Naive thymus-derived CD4-positive, alpha-beta T cell (primary cell): ENCODE measurements at places on chromosomes 3 and 15. TPM values are rescaled to one million over a fixed set of nuclear protein-coding genes. Genes with fewer than 3 reads are reported as not detected.

DNA sequence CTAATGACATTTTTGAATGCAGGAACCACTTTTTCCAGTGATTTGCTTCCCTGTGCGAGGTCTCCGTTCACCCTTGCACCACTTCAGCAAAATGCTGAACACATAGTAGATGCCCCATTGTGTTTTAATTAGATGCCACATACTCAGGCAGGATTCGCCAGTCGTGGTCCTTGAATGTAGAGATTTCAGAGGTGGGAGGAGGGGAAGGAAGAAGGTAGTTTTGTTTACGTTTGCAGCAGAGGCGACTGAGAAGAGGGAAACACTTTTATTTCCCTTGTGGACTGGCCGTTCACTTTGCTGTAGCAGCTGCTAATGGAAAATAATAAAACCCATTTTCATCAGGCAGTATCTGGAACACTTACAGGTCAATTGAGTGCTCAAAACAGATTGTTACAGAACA lies 262.8 kb upstream of the TBL1XR1 start:
- DNase-seq: no peak

GPR87 gene
- total RNA-seq: not detected

PLXNB1 gene
- 2.7 TPM for total RNA-seq

SGO1 gene
- 0.68 TPM for total RNA-seq

FEZF2 gene
- total RNA-seq: not detected in 2 replicates

- DNase-seq: no peak
Observed at GRCh38 chr15:81113861-81114291, 20.2 kb upstream of the CFAP161 start.

- no peak for DNase-seq
Observed at GRCh38 chr3:23450806-23451205, 247.7 kb downstream of the UBE2E2 start.

KBTBD13 gene
- not detected for total RNA-seq

DNA sequence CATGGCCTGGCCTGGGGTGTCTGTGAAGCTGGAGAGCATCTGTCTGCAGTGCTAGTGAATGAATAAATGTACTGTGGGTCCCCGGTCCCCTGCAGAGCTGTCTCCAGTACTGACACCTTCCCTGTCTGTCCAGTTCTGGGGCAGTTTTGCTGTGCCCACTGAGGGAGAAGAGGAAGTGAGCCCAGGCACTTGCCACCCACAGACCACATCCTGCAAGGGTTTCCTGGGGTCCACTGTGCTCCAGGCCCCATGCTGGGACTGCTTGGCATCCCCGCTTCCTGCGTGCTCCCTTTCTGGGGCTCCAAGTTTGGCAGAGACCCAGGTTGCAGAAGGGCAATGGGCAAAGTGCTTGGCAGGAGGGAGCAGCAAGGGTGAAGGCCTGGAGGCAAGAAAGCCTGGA lies 4.9 kb upstream of the SLC6A6 start:
- no peak for DNase-seq

DNA sequence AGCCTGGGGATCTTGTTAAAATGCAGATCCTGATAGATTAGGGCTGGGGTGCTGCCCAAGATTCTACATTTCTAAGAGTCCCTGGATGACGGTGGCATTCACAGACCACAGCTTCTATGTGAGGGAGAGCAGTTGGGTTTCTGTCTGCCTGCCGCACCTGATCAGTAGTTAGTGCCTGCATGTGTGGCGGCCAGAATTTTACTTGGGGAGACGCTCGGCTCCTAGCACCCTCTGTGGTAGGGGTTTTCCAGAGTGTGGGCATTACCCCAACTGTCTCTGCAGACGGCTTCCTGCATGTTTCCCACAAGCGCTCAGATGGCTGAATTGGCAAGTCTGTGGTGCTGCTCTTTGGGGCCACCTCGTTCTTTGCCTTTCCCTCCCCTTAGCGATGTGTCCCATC lies 8.3 kb downstream of the GHRL start:
- no peak for DNase-seq

DNA sequence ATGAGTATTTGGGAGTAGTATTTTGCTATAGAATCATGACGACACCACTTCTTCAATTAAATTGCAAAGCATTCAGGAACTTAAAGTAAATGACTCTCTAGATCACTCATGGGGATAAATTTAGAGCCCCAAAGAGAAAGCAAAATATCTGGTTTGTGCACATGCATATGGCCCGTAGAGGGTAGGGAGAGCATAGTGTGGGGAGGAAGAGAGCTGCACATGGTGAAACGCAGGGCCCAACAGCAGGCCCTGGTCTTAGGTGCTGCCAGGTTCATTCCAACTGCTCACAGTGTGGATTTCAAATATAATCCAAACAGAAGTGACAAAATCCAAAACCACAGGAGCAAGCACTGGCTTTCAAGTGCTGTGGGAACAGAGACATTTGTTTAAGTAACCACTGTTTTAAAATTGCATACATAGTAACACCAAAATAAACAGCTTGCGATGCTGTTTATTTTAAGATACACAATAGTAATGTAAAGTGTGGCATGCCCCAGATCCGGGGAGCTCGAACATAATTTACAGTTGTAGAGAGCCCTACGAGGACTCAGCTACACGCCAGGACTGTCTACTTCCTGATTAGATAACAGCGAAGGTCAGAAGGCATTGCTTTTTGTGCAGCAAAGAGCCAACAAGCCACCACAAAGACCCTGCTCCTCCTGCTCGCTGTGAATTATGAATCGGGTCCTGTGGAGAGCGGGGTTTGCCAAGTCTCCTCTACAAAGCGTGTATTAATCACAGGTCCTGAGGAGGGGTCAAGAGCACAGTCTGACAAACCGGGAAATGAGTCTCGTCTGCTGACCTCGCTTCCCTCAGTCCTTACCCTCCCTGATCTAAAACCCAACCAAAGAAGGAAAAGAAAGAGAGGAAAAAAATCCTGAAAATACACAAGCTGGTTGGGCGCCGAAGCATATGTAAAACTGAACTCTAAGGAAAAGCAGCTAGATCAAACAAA lies 80.6 kb downstream of the MEIS2 start:
- DNase-seq: no peak

GRM7 gene
- not detected for total RNA-seq

- no peak for DNase-seq
Observed at GRCh38 chr3:47849186-47849698, 46.3 kb downstream of the DHX30 start.

DNA sequence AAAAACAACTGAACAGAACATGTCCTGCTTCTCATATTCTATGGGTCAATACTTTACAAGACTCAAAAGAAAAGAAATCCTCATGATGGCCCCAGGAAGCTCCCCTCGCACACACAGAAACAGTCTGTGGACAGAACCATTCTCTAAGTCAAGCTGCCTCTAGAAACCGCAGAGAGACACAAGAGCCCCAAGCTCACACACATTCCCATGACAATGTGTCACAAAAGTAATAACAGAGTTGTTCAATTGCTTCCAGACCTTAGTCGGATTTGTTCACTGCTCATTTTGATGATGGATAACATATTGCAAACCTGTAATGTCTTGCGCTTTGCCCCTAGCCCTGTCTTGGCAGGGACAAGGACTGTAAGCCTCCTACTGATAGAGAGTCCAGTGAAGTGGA lies 60.9 kb downstream of the UMPS start:
- no peak for DNase-seq
